ENCODE measurements at places on chromosomes 3 and 15. TPM values are rescaled to one million over a fixed set of nuclear protein-coding genes. Genes with fewer than 3 reads are reported as not detected.
A peak's percentile ranks its signal among the peaks of the same experiment; 100 is the strongest.

DNA sequence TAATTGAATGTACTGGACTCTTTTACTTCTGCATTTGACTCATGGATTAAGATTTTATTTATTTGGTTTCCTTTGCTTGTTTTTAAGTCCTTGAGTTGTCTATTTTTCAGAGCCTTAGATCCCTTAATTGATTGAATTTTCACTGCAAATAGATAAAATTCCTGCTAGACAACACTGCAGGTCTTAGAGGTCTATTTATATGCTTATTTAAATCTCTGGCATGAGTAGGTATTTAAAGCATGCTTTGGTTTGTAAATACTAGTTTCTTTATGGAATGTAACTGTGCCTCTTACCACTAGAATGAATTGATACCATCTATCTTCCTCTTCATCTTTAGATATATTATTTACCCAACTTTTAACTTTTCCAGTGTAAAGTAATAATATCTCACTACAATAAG is 20.0 kb downstream of the PLSCR5 start:
- H3K4me1 ChIP-seq, result no peaks in the 10 kb centered on the region
- DNase-seq, result no peak
- H3K27me3 ChIP-seq, result no peaks in the 10 kb centered on the region
- no peaks in the 10 kb centered on the region for H3K36me3 ChIP-seq
- no peak overlapping the region for H3K27ac ChIP-seq
- no peak overlapping the region for H3K4me3 ChIP-seq

GRCh38 chr3:132726341-132726823 is 4.2 kb upstream of the NPHP3 start:
- H3K27ac ChIP-seq, result no peak overlapping the region
- H3K4me3 ChIP-seq, result no peak overlapping the region
- peaks cover 3% of the 10 kb centered on the region for H3K4me1 ChIP-seq
- no peaks in the 10 kb centered on the region for H3K36me3 ChIP-seq

The DPH6 gene
- total RNA-seq, result 7.8 TPM

- peaks cover 3% of the 10 kb centered on the region for H3K4me1 ChIP-seq
- peak; percentile 95 for DNase-seq
- H3K4me3 ChIP-seq, result no peak overlapping the region
- H3K27ac ChIP-seq, result no peak overlapping the region
- no peaks in the 10 kb centered on the region for H3K36me3 ChIP-seq
Measured at GRCh38 chr15:69126054-69126469, 34.4 kb upstream of the GLCE start.

The TRH gene
- total RNA-seq, result 111 TPM

GRCh38 chr3:8538913-8539312 is 37.3 kb downstream of the LMCD1 start:
- H3K4me1 ChIP-seq, result peaks cover 17% of the 10 kb centered on the region
- H3K27ac ChIP-seq, result no peak overlapping the region
- DNase-seq, result no peak
- H3K27me3 ChIP-seq, result no peaks in the 10 kb centered on the region

DNA sequence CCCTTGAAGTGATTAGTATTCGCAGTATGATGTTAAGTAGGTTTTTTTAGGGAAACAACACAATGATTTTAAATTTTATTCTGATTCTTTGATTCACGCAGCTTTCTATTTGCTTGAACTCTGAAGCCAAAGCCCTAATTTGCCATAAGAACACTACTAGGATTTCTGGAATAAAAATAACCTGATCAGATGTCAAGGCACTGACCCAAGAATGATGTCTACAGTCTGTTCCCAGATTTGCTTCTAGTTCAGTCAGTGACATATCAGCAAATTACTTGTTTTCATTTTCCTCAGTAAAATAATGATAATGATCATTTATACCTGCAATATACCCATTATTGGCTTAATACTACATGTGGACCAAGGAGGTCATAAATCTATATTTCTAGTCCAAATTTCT is 179.5 kb upstream of the EIF1B start:
- DNase-seq, result no peak
- H3K4me1 ChIP-seq, result no peaks in the 10 kb centered on the region
- H3K27me3 ChIP-seq, result no peaks in the 10 kb centered on the region
- H3K4me3 ChIP-seq, result no peak overlapping the region

- H3K27ac ChIP-seq, result no peak overlapping the region
- DNase-seq, result peak; percentile 79
- H3K27me3 ChIP-seq, result no peaks in the 10 kb centered on the region
- H3K4me1 ChIP-seq, result peaks cover 3% of the 10 kb centered on the region
- no peaks in the 10 kb centered on the region for H3K36me3 ChIP-seq
Measured at GRCh38 chr3:12148183-12148940, 10.3 kb downstream of the TIMP4 start.

Measured in cardiac muscle cell (in vitro differentiated cells and primary cell).